ENCODE measurements at places on chromosomes 1 and 21.

GRCh38 chr1:56387071-56387740 is 192.2 kb downstream of the PLPP3 start:
- no peak for DNase-seq

DNA sequence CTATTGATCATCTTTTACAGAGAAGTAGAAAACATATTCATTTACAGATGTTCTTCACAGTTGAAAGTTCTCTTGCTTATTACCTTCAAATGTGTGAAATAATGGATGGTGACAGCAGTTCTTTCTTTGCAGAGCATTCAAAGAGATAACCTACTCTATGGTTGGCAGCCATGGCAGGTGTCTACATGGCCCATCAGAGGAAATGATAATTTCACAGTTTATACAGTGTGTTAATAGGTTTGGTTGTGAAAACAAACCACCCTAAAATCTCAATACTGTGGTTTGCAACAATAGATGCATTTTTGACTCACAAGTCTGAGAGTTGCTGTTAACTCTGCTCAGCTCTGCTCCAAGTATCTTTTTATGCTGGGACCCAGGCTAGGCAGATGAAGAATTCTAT is 241.2 kb upstream of the SAMSN1 start:
- DNase-seq: no peak

DNA sequence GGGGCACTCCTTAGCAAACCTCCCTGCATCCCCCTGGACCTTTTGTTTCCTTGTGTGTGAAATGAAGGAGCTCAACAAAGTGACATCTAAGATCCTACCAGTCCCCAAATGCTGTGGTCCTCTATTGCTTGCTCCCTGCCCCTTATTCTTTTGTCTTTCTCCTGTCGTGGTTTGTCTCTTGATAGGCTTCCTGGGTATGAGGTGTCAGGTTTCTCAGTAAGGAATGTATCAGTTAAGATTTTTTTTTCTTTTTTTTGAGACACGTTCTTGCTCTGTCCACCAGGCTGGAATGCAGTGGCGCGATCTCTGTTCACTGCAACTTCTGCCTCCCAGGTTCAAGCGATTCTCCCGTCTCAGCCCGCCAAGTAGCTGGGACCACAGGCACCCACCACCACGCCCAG is 16.8 kb downstream of the CNIH3 start:
- DNase-seq: no peak

- peak; percentile 51 for DNase-seq
Measured at GRCh38 chr1:162391790-162392563, 10.4 kb downstream of the C1orf226 start.

DNA sequence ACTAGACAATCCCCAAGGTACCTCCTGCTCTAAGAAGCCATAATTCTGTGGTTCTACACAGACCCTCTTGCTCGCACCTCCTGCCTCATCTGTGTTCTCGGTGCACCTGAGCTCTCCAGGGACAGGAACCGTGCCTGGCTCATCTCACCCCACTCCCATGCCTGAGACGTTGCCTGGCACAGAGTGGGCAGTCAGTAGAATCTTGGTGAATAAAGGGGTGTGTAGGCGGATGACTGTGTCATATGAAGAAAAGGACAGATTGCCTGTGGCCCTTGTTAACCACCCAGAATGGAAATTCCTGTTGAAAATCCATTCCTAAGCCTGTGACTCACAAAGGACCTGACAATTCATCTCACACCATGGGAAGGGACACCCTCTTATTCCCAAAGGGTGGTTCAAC is 92.9 kb downstream of the KCNN3 start:
- DNase-seq: no peak

DNA sequence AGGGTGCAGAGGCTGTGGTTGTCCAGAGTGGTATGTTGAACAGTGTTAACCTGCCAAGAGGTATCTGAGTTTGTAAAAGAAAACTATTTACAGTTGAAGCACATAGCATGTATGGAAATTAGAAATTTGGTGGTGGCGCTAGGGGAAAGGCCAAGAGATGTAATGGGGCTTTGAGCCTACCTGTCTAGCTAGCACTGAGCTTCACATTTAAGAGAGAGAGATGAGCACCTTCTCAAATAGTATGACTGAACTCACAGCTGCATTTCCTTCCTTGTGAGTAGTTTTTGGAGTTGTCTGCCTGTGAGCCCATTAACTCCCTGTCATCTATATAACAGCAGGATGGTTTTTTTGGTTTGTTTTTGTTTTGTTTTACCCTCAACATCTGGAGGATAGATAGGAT is 4.0 kb downstream of the CLIC4 start:
- no peak for DNase-seq

DNA sequence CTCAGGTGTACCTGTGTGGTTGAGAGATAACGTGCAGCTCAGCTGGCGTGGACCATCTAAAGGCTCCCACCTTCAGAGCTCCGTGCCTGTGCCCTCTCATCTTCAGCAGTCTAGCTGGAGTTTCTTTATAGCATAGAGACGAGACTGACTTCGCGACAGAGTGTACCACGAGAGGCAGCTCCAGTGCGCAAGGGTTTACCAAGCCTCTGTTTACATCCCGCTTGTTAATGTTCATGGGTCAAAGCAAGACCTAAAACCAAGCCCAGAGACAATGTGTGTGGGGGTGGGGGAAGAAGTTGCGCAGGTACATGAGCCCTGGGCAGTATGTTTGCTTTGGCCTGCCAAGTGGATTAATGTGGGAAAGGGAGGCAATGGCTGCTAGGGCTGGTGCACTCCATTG is 15.6 kb downstream of the RHOU start:
- no peak for DNase-seq
